ENCODE measurements at places on chromosomes 7 and 10.

GRCh38 chr7:3434611-3435010 lies 133.6 kb downstream of the SDK1 start:
- DNase-seq, result no peak

- DNase-seq, result no peak
Observed at GRCh38 chr7:94913391-94913790, 6.0 kb downstream of the PPP1R9A start.

- DNase-seq, result no peak
Observed at GRCh38 chr7:116451957-116452729, 47.4 kb upstream of the CAV2 start.

GRCh38 chr10:86954681-86955500 lies 2.5 kb downstream of the MMRN2 start:
- DNase-seq, result no peak

GRCh38 chr7:117472335-117472734 lies 7.5 kb upstream of the CFTR start:
- DNase-seq, result no peak

- DNase-seq, result no peak
Observed at GRCh38 chr10:69180525-69181204, 631 bp downstream of the SUPV3L1 start.

- no peak for DNase-seq
Observed at GRCh38 chr7:37643876-37644275, 39.7 kb upstream of the GPR141 start.

Data from NCI-H187 treated with DMSO at 0.1 percent for 48 hours (cell line).